NCI-H2029 (cell line): ENCODE measurements at places on chromosomes 1 and 21.

GRCh38 chr1:114109981-114110380 is 43.7 kb downstream of the SYT6 start:
- DNase-seq, result no peak

GRCh38 chr1:65309304-65310077 is at the start of gene DNAJC6:
Gene DNAJC6, plus strand, starts transcription at chr1:65309543. Its CDS starts 203 bp downstream, at chr1:65309746.
- peak; percentile 90 for DNase-seq

GRCh38 chr1:149888247-149888998 is 10.9 kb upstream of the BOLA1 start:
- peak; percentile 60 for DNase-seq

DNA sequence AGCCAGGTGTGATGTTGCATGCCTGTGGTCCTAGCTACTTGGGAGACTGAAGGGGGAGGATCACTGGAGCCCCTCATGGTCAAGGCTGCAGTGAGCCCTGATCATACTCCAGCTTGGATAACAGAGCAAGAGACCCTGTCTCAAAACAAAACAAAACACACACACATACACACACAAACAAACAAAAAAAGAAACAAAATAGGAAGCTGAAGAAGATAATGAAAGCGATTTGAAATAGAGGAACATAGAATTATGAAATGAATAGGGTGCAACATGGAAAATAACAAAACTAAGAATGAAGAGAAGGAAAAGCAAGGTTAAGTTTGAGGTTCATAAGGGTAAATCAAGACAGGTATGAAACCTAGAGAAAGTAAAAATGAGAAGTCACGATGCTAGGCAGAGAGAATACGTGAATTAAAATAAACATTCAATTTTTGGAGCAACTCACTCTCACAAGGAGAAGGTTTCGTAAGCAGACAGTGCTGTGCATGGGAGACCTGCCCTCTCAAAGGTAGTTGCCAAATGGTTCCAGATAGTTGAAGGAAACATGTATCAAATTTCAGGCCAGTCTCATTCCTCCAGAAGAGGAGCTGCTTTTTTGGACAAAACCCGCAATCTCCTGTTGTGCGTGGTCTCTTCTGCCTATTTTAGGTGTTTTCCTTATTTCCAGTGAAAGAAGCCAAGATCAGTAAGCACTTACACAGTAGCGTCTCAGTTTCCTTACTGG is 3.3 kb downstream of the CD46 start:
- DNase-seq, result peak; percentile 22

DNA sequence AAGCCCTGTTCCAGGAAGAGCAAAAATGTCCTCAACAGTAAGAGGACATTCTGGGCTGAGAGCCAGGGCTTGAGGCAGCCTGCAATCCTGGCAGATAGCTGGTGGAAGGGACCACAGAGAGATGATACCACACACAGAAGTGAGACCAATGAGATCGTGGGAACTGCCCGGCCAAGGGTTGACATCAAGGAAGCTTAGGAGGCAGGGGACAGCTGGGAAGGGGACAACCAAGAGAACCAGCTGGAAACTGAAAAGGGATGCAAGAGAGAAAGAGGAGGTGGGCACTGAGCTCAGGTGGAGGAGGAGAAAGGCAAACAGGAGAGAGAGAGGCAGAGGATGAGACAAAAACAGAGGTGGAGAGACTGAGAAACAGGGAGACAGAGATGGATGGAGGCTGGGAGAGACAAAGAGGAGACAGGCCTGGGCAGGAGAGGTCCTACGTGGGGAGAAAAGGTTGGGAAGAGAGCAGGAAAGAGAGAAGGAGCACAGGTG is 9.2 kb downstream of the PDZK1IP1 start:
- peak; percentile 94 for DNase-seq

- no peak for DNase-seq
These were observed 8.4 kb downstream of the CEPT1 start for GRCh38 chr1:111148376-111148881.

- DNase-seq, result no peak
These were observed 135.5 kb downstream of the SDCCAG8 start for GRCh38 chr1:243391355-243391754.

- DNase-seq, result no peak
These were observed 12.3 kb upstream of the SEMA4A start for GRCh38 chr1:156140879-156141707.

DNA sequence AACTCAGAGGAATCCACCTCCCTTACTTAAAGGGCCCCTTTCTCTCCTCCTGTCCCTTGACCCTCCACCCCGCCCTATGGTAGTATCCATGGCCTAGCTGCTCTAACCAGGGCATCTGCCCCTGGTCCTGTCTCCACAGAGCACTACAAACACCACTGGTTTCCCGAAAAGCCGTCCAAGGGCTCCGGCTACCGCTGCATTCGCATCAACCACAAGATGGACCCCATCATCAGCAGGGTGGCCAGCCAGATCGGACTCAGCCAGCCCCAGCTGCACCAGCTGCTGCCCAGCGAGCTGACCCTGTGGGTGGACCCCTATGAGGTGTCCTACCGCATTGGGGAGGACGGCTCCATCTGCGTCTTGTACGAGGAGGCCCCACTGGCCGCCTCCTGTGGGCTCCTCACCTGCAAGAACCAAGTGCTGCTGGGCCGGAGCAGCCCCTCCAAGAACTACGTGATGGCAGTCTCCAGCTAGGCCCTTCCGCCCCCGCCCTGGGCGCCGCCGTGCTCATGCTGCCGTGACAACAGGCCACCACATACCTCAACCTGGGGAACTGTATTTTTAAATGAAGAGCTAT is 1.7 kb downstream of the BTG2 start:
- no peak for DNase-seq

- DNase-seq, result no peak
These were observed 10.1 kb upstream of the EXO1 start for GRCh38 chr1:241837901-241838300.

DNA sequence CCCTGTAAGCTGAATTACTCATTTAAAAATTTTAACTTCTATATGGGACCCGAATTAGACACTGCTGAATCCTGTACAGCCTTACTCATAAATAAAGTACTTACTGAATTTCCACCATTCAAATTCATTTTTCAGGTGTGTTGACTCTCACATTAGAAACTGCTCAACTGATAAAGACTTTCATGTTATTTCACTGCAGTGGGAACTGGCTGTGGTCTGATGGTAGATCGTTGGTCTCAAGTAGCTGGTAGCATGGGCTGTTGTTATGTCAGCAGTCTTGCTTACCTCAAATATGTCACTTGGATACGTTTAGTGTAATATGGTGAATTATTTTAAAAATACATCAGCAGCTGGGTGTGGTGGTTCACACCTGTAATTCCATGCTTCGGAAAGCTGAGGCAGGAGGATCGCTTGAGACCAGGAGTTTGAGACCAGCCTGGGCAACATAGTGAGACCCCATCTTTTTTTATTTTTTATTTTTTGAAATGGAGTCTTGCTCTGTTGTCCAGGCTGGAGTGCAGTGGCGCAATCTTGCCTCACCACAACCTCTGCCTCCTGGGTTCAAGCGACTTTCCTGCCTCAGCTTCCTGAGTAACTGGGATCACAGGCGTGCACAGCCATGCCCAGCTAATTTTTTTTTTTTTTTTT is 10.4 kb downstream of the DEGS1 start:
- DNase-seq, result no peak

GRCh38 chr21:26148071-26148839 is 22.3 kb downstream of the APP start:
- DNase-seq, result no peak

DNA sequence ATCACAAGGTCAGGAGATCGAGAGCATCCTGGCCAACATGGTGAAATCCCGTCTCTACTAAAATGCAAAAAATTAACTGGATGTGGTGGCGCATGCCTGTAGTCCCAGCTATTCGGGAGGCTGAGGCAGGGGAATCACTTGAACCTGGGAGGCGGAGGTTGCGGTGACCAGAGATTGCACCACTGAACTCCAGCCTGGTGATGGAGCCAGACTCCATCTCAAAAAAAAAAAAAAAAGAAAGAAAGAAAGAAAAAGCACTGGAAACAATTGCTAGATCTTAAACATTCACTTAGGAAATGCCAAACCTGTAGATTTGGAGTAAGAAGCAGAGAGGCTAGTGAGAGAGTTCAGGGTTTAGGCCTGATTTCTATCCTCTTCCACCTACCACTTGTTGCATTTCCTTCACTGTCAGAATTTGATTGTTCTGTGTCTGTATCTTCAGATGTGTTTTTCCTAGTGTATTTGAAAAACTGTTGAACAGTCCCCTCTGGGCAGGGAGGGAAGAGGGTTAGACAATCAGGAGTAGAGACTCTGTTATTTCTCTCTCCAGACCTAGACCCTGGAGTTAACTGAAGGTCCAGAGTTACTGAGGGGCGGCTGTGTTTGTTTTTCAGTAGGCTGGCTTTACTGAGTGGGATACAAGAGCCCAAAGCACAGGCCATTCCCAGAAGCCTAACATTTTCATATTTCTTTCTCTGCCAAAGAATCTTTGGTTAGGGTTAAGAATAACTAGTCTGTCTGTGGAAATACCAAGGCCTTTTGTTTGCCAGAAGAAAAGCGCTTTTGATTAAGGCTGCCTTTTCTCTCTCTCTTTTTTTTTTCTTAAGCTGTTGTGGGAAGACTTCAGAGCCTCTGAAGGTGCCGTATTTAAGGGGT is 31.1 kb upstream of the MACF1 start:
- no peak for DNase-seq

GRCh38 chr1:175118375-175119367 is 51.0 kb downstream of the TNN start:
- no peak for DNase-seq

DNA sequence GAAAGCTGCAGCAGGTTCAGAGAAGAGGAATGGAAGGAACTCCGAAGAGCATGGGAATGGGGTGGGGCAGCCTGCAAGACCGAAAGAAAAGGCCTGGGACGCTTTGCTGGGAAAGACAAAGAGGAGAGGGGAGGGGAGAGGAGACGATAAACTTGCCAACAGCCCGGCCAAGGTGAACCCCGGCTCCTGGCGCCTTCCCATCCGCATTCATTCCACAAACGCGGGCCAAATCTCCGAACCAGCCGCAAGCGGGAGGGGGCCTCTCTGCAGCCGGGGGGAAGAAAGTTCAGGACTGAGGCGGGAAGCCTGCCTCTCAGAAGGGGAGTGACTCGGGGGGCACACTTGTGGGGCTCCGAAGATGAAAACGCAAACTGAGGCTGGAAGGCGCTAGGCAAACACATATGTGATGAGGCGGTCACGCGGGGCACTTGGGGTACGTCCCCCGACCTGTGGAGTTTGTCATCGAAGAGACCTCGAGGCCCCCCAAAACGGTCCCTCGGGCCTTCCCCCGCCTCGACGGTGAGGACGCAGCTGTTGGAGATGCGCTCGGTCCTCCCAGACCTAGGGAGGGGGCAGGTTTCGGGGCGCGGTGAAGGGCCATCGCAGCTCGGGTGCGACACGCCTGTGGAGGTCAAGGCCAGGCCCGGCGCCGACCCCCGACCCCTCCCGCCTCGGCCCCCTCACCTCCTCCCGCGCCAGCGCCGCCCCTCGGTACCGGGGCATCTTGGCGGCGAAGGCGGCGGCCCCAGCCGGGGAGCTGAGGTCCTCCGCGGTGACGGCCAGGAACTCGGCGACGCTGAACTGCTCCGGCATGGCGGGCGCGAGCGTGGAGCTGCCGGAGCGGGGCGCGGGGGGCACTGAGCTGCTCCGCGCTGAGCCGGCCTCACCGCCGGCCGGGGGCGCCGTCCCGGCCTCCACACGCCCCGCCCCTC is at the start of gene ASAP3:
TSS of gene ASAP3 (minus strand) at position 859 of the 932 bp plus-strand sequence. CDS start at position 813, 46 bp downstream.
- DNase-seq, result peak; percentile 5

DNA sequence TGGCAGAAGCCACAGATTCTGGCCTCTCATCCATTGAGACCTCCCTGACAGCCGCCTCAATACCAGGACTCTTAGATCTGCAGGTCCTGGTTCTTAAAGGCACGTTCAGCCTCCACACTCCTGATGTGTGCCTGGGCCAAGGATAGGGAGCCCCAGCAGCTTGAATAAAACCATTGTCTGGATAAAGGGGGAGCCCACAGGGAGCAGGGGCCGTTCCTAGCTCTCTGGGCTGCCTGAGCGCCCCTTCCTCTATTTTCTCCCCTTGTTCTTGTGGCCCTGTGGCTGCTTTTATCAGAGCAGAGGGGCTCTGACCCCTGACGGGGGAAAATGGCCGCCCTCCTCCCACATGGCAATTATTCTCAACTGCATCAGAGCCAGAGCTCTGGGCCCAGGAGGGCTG is 200.8 kb downstream of the HUNK start:
- no peak for DNase-seq

DNA sequence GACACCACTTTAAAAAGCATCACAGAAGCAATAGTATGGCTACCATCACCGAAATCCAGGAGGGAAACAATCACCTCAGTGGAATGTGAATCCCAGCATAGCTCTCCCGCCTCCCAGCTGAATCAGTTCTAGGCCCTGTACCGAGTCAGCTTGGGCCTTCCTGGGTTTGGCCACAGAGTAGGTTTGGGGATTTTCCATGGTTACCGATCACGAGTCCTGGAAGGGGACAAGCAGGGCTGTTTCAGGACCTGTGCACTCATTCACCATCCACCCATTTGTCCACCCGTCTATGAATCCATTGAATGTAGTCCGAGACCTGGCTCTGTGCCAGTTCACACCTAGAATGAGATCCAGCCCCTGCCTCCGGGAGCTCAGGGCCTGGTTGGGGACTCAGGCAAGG is 94.2 kb downstream of the ARHGEF10L start:
- DNase-seq, result no peak

DNA sequence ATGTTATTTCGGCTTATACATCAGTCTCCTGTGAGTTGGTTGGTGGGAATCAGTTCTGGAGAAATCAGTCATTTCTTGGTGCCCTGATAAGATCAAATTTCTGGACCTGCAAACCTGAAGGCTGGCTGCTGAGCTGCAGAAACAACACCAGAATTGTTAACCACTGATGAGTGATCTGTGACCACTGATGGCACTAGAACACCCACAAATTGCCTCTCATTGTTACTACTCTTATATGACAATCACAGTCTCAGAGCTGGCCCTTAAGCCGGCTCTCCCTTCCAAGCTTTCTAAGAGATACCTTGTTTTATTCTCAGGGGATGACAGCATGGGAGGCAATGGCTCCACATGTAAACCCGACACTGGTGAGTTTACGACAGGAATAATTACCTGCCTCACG is 1.9 kb downstream of the C1orf162 start:
- DNase-seq, result no peak

GRCh38 chr1:206540044-206540780 is 32.9 kb downstream of the RASSF5 start:
- peak; percentile 91 for DNase-seq

DNA sequence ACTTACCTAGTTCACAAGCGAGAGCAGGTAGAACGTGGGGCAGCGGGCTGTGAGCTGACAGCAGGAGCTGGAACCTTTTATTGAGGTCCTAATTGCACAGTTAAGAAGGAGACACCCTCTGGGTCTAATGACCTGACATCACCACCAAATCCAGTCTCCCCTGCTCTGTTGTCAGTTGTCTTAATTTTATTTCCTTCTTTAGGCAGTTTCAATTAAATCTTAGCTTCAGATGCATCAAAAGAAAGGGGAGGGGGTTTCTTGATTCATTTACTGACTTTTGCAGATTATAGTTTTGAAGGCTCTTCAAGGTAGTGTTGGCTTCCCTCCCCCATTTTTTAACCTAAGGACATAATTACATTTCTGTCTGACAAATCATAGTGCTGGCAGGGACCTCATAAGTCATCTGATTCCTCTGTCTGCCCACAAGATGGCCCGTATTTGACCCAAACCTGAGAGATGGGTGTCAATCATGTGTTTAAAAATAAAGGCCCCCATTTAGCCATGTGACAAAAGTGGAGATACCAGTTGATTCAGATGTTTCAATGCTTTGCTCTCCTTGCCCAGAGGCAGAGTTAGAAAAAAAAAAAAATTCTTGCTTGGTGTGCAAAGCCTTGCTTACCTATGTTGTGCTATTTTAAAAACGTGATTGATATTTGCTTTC is at the start of gene TCHHL1:
TSS of gene TCHHL1 (minus strand) at position 51 of the 661 bp plus-strand sequence. CDS start 921 bp downstream, outside the sequence.
- DNase-seq, result no peak

- no peak for DNase-seq
These were observed 25.6 kb downstream of the SLX9 start for GRCh38 chr21:44965251-44966022.
